ENCODE measurements at places on chromosomes 1 and 21.
A peak's percentile ranks its signal among the peaks of the same experiment; 100 is the strongest.

DNA sequence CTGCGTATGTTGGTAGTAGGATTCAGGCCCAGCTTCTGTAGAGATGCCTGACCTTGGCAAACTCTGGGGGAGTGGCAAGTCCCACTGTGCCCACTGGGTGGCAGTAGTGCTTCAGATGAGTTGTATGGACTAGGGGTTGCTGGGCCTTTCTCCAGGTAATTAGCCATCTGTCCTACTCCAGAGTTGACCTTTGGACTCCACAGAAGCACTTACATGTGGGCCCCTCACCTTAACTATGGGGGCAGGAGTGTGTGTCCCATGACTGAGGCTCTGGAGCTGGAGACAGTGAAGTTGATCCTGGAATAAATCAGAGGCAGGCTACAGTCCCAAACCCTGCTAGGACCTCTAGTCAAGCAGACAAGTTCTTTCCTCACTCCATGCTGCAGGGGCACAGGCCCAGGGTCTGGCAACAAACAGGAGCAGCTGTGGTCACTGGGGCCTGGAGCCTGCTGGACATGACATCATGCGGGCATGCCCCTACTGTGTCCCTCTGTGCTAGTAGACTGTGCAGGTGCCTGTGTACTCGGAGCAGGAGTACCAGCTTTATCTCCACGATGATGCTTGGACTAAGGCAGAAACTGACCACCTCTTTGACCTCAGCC, 4.6 kb downstream of the DMAP1 start:
- peak; percentile 65 for DNase-seq

GRCh38 chr1:4460052-4460451, 194.4 kb upstream of the AJAP1 start:
- no peak for DNase-seq

- no peak for DNase-seq
Observed at GRCh38 chr1:172184506-172185191, 235.8 kb upstream of the C1orf105 start.

DNA sequence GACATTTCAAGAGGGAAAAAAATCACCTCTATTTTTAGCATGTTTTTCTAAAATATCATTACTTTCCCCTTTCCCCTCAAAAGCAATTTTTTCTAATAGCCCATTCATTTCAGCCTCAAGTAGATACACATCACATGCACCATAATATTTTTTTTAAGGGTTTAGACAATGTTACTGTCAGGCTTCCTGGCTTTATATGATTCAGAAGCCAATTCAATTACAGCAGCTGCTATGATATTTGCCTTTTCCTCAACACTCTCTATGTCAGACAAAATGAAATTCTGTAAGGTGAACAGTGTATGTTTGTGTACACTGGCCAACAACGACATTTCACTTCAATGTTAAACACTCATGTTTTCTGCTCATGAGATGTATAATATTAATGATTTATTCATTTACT, 46.5 kb downstream of the OMA1 start:
- no peak for DNase-seq

DNA sequence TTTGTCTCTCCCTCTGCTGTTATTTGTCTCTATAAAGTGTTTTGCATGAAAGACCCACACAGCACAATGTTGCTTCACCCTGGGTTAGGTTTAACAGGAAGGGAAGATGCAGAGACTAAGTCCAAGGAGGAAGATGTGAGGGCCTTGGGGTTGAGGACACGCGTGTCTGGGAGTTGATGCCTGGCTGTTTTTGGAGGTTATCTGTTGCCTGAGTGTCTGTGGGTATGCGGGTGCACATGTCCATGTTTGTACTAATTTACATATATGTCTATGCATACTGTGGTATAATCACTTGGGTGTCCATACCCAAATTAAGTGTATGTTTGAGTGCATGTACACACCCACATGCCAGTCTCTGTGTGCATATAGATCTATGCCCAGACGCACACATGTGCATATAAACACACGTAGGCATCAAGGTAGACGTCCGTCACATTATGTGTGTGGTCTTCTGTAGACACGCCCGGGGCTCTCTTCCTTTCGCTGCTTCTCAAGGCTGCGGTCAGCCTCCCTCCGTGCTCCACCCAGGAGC, 962 bp upstream of the MAN1C1 start:
- no peak for DNase-seq

GRCh38 chr1:81949421-81949820, 148.7 kb downstream of the ADGRL2 start:
- no peak for DNase-seq

- no peak for DNase-seq
Observed at GRCh38 chr21:31351438-31351837, 7.4 kb upstream of the TIAM1 start.

DNA sequence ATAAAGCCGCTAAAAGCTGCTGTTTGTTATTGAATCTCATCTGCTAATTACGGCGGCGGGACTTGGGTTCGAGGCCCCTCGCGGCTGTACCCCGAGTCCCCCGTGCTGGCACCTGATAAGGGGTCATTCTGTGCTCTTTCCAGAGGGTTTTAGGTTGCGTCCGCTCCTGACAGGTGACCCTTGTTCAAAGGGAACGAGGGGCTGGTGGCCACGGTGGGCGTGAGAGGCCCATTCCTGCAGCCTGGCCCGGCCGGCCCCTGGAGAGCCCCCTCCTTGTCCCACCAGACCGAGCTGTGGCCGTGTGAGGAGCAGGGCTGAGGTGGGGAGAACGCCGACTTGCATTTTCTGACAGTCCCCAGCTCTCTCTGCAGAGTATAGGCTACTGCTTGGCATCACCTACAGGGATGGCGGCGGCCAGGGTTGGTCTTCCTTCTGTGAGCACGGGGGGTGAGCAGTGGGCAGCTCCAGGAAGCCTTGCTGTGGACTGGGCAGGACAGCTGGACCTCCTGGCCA, 12.2 kb downstream of the PRDM16 start:
- no peak for DNase-seq

DNA sequence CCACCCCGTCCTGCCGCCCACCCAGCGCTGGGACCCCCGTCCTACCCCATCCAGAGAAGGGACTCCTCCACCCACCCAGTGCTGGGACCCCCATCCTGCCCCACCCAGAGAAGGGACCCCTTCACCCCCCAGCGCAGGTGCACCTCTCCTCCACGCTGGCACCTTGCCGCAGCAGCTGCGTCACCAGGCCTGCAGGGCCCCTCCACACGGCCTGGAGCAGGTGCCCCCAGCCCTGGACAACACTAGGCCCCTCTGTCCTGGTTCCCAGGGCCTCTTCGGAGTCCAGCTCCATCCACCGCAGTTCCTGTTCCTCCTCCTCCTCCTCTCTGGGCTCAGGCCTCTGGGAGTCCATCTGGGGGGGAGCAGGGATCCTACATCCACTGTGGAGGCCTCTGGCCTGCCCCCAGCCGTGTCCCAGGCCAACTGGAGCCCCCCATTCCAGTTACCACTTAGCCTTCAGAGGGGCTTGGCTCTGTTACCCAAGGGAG, 378 bp downstream of the ANKRD65 start:
- no peak for DNase-seq

- DNase-seq = no peak
Observed at GRCh38 chr1:93774707-93775106, 93.1 kb upstream of the BCAR3 start.

DNA sequence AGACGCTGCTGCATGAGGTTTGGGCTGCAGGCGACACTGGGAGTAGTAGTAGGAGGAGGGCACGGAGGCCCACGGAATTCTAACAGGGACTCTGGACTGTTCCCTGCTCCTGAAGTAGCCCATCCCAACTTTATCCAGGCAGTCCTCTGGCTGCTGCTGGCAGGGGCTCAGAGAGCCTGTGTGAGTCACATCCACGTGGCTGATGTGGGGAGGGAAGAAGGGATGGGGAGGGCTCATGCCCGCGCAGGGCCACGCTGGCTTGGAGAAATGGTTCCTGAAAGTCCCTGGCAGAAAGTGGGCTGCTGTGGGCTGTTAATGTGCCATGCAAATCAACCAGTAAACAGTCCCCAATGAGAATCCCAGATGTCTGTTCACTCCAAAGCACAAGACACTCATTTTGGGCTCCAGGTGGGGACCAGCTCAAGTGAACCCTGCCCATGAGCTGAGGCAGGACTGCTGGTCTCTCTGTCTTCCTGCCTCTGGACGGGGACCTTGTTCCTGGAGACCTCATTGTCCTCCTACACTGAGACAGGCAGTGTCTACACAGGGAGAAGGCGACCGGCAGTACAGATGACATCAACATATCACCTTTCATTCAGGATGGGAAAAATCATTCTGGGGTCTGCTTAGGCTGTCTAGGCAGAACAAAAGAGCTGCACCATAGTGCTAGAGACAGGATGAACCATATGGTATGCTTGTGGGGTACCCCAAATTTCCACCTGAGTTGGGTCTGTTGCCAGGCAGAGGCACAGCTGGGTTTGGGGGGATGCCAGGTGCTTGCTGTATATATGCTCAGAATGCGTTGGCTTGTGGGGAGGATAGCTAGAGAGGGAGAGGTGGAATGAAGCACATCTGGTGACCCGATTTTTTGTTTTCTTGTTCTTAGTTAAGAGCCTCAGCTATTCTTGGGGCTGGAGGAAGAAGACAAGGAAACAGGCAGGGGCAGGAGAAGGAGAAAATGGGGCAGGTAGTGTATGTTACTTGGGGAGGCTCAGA, 57.9 kb upstream of the FMOD start:
- no peak for DNase-seq

- no peak for DNase-seq
Observed at GRCh38 chr1:22055463-22055862, 3.0 kb downstream of the CDC42 start.

GRCh38 chr1:200654660-200655059, 15.0 kb downstream of the DDX59 start:
- DNase-seq = no peak

- no peak for DNase-seq
Observed at GRCh38 chr1:201422026-201422425, 496 bp upstream of the TNNI1 start.

- DNase-seq = no peak
Observed at GRCh38 chr1:158516966-158517365, 37.2 kb downstream of the OR6Y1 start.

GRCh38 chr1:56534130-56534651, 45.2 kb downstream of the PLPP3 start:
- DNase-seq = no peak

DNA sequence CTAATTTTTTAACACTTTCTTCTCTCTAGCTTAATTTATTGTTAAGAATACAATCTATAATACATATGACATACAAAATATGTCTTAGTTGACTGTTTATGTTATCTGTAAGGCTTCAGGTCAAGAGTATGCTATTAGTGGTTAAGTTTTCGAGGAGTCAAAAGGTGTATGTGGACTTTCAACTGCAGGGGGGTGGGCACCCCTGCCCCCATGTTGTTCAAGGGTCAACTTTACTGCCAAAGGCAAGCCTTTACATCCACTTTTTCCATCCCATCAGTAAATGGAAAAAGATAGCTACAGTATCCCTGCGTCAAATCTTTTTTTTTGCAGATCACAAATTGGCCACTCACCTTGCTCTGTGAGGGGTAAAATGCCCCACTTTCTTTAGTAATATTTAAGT, 6.3 kb downstream of the METTL18 start:
- DNase-seq = no peak

- no peak for DNase-seq
Observed at GRCh38 chr1:205714190-205714905, 34.0 kb upstream of the SLC45A3 start.

GRCh38 chr1:231724876-231725647, 98.5 kb downstream of the DISC1 start:
- no peak for DNase-seq

DNA sequence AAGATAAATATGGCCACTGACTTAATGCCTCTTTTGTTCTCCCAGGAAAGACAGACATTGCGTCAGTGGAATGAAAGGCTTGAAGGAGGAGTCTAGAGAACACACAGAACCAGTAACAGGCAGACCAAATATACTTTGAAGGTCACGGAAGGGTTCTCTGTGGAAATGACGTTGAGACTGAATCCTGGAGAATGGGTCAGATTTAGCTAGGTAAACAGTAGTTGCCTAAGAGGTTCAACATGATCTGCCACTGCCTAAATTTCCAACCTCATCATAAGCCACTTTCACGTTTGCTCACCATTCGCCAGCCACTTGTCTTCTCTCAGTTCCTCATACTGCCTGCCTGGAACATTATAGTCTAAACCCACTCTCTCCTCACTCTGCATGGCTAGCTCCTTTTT, 20.5 kb downstream of the PLA2G4A start:
- no peak for DNase-seq

DNA sequence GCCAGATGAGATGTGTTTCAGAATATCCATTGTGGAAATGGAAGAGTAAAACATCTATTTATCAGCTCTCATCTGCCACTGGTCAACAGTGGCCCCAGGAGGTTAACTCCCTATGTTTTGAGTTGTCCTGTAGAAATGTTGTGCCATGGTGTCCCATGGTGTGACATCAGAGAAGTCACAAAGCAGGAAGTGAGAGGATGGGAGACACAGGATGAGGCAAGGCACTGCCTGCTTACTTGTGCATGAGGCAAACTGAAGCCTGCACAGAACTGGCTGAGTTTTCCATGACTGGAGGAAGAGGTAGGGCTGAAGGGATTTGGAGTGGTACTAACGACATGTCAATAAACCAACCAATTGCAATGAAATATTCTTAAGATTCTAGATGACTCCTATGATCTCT, 131.5 kb upstream of the ZNF644 start:
- no peak for DNase-seq

- DNase-seq = no peak
Observed at GRCh38 chr1:92730476-92730875, 54.4 kb downstream of the EVI5 start.

GRCh38 chr1:205521686-205522085, 17.2 kb downstream of the CDK18 start:
- DNase-seq = no peak

DNA sequence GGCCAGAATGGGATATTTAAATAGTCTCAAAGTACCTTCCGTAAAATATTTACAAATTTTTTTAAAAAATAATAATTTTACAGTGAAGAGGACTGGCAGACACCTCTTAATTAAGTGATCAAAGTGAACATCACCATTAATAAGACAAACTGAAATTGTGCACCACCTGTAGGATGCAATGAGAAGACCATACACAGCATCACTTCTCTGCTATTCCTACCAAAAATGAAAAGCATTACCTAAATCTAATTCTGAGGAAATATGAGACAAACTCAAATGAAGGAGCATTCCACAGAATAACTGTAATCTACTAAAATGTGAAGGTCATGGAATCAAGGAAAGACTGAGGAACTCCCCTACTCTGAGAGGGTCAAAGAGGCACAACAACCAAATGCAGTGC, 68.2 kb upstream of the PRDX6 start:
- no peak for DNase-seq

DNA sequence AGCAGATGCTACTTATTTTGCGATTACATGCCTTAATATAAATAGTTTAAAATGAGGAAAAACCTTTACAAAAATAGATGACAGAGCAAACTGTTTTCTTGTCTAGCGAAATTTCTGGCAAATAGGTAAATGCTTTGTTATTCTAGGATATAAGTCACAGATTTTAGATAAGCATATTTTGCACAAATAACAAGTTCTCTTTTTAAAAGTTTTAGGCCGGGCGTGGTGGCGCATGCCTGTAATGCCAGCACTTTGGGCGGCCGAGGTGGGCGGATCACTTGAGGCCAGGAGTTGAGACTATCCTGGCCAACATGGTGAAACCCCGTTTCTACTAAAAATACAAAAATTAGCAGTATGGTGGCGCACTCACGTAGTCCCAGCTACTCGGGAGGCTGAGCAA, 20.3 kb upstream of the ERRFI1 start:
- no peak for DNase-seq

- DNase-seq = no peak
Observed at GRCh38 chr1:3956527-3957170, 56.6 kb upstream of the C1orf174 start.

- no peak for DNase-seq
Observed at GRCh38 chr1:238029126-238029525, 138.4 kb upstream of the ZP4 start.

GRCh38 chr1:91585982-91586381, 85.3 kb downstream of the CDC7 start:
- no peak for DNase-seq

- peak; percentile 79 for DNase-seq
Observed at GRCh38 chr1:30749691-30750583, 7.6 kb downstream of the LAPTM5 start.

All from effector CD4-positive, alpha-beta T cell (primary cell).